ENCODE measurements at places on chromosomes 16 and 17.

DNA sequence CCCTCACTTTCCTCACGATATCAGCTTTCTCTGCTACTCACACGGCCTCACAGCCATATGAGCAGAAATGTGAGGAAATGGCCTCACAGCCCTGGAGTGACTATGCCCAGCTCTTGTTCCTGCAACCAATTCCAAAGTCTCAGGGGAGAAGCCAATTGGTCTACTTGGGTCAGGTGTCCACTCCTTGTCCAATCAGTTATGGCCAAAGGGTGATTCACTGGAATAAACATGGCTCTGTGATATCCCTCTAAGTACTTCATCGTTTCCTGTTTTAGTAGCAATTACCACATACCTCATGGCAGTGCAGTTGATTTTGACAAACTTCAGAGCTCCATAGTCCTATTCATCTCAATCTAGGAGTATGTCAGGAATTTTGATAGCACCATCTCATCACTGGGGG lies 195.4 kb downstream of the KATNIP start:
- no peak for DNase-seq

DNA sequence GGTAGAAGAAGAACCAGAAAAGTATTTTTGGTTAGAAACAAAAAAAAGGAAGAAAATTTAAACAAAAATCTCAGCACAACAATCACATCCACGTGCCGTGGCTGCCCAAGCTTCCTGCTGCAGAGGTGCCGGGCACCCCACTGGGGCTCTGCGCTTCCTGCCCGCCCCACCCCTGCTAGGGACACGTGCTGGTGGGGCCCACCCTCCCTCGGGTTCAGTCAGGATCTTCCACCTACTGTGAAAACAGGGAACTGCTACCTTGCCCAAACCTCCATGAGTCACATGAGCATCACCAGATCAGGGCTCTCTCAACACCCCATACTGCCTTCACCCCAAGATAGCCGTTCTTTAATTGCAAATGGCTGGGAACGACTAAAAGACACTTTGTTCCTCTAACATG lies 24.4 kb upstream of the CYTH1 start:
- no peak for DNase-seq

DNA sequence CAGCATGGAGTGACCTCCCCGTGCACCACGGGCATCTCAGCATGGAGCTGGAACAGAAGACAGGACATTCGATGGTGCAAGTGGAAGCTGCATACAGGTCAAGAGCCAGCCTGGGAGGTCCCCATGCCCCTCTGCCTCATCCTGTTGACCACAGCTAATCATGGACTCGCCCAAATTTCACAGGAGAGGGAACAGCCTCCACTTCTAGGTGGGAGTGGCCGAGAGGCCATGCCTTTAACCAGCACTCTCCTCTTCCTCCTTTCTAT lies 3.8 kb upstream of the SLC47A2 start:
- DNase-seq, result no peak

DNA sequence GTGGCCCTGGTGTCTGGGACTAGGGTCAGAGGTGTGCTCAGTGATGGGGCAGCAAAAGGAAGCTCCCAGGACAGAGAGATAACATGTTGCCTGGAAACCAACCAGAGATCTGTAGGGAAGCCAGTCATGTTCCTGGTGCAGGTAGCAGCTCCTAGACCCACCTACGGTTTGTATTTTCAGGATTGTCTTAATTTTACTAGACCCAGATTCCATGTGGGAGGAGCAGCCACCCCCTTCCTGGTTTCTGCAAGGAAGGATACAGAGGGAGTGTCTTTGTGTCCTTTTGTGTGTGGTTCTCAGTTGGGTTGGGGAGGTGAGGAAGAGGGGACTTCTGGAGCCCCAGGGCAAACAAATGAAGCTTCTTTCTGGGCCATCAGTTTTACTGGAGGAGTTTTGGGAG lies 53.9 kb downstream of the MGAT5B start:
- DNase-seq, result no peak

Measured in NCI-H1930 (cell line).